ENCODE measurements at places on chromosomes 3 and 15. TPM values are rescaled to one million over a fixed set of nuclear protein-coding genes. Genes with fewer than 3 reads are reported as not detected.

The GP5 gene
- total RNA-seq = not detected

The NR2E3 gene
- 0.70 TPM for total RNA-seq

The ZNF80 gene
- total RNA-seq = not detected

The IL20RB gene
- 0.35 TPM for total RNA-seq

The FBXW12 gene
- not detected for total RNA-seq

The SV2B gene
- 4.1 TPM for total RNA-seq

The ERICH6 gene
- total RNA-seq = not detected

The PIERCE2 gene
- 7.4 TPM for total RNA-seq

The CLDN16 gene
- total RNA-seq = not detected

The SKOR1 gene
- total RNA-seq = 0.11 TPM

The COL8A1 gene
- 9.4 TPM for total RNA-seq

GRCh38 chr15:89670971-89671560 lies 8.1 kb downstream of the PLIN1 start:
- DNase-seq = no peak

GRCh38 chr3:114453361-114453780 lies 159.5 kb downstream of the TIGIT start:
- no peak for DNase-seq

- DNase-seq = no peak
Measured at GRCh38 chr3:123028233-123028828, 768 bp upstream of the SEMA5B start.

GRCh38 chr15:37249249-37249648 lies 148.9 kb upstream of the MEIS2 start:
- DNase-seq = no peak

DNA sequence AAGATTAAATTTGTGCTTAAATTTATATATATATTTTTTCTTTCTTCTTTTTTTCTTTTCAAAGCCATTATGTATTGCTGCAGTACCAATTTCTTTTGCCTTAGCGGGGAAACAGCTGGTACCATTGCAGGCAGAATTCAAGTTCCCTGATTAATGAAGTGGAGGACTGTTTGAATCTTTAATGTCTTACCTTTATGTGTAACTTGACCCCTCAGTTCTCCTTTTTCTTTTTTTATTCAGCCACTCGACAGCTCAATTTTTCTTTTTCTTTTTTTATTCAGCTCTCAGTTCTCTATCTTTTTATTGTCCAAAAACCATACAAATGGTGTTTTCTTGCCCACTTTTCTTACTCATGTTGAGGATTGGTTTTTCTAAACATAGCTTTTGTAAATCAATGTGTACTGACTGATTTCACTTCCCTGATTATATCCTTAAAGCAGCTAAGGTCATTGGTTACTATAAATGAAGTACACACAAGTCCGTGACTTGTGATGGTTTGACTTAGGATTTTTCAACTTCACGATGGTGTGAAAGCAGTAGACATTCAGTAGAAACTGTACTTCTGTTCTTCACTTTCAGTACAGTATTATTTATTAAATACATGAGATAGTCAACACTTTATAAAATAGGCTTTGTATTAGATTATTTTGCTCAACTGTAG lies 22.8 kb downstream of the ATP2C1 start:
- no peak for DNase-seq

GRCh38 chr3:58683001-58683458 lies 16.5 kb upstream of the FAM3D start:
- DNase-seq = no peak

DNA sequence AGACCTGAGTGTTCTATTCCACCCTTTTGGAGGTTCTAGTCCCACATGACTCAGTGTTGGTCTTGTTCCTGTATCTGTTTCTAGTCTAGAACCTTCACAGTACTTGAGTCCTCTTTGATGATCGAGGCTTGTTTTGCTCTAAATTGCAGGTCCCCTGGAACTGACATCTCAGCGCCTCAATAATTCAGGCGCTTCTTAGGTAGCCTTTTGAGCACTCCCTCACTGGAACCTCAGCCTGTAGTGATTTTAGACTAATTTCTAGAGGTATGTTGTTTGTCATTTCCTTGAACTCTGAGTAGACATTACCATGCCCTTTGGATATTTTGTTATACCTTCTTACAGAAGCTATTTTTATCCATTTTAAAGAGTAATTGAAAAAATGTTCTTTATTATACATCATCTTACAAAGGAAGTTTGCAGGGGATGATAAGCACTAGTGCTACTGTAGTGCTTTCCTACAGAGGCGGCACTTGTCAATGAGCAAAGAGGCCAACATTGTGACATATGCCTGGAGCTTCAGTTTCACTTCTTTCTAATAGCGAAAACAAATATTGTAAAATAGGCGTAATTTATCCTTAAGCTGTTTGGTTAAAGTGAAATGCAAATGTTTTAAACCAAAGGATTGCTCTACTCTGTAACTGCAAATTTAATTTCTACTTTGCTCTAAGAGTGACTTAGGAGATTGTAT lies 75.7 kb downstream of the EFL1 start:
- DNase-seq = no peak

DNA sequence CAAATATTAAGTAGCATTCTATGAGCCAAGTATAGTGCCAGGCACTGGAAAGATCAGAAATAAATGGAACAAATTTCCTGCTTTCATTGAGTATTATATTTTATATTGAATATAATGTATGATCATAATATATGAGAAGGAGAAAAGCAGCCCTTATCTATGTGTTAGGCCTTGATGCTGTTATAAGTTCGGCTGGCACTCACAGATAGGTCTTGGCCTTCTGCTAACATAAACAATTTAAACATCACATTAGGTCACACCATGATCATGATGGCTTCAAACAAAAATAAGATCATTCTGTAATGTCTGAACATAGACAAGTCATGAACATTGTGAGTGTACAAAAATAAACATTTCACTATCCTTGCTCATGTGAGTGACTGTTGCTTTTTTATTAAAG lies 584.0 kb upstream of the ZNF385D start:
- DNase-seq = no peak

- no peak for DNase-seq
Measured at GRCh38 chr3:184659797-184660301, 52.0 kb downstream of the MAGEF1 start.

- DNase-seq = no peak
Measured at GRCh38 chr3:34357461-34357860, 559.0 kb downstream of the PDCD6IP start.

DNA sequence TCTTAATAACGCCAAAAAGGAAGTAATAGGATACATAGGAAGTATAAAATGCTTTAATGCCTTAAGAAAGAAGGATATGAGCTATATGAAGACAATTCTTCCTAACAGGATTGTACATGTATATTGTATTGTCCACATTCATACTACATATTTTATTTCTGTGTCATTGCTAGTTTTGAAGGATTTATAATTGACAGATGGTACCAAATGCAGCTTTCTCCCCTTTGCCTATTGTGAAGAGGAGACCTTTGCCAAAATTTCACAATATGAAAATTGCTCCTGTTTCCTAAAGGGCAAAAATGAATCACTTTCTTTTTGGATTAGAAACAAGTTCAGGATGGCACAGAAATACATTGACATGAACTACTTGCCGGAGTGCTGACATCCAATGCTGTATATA lies 34.8 kb upstream of the EOMES start:
- DNase-seq = no peak

- no peak for DNase-seq
Measured at GRCh38 chr3:181630853-181631252, 80.9 kb upstream of the SOX2 start.

GRCh38 chr15:69320977-69321554 lies 22.4 kb downstream of the PAQR5 start:
- no peak for DNase-seq

DNA sequence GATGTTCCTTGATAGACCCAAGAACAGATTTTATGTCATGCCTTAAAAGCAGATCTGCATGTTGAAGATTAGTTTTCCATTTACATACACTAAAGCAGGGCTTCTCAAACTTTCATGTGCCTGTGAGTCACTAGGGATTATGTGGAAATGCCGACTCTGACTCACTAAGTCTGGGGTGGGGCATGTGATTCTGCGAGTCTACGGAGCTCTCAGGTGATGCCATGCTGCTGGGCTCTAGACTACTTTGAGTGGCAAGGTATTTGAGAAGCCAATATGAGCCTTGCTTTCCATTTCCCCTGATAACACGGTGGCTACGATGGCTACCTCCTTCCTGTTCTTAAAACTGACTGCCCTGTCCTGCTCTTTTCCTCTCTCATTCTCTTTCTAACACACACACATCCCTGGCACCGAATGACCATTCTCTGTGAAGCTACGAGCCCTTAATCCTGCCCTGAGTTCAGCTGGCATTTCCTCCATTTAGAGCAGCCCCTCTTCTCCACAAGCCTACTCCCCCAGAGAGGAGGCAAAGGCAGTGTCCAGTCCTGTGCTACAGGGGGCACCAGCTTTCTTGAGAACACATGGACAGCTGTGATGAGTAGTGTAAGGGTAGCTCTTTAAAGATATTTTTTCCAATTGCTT lies 39.7 kb upstream of the PYGO1 start:
- DNase-seq = no peak

GRCh38 chr3:107117922-107118536 lies 259.2 kb upstream of the CCDC54 start:
- peak; percentile 38 for DNase-seq

DNA sequence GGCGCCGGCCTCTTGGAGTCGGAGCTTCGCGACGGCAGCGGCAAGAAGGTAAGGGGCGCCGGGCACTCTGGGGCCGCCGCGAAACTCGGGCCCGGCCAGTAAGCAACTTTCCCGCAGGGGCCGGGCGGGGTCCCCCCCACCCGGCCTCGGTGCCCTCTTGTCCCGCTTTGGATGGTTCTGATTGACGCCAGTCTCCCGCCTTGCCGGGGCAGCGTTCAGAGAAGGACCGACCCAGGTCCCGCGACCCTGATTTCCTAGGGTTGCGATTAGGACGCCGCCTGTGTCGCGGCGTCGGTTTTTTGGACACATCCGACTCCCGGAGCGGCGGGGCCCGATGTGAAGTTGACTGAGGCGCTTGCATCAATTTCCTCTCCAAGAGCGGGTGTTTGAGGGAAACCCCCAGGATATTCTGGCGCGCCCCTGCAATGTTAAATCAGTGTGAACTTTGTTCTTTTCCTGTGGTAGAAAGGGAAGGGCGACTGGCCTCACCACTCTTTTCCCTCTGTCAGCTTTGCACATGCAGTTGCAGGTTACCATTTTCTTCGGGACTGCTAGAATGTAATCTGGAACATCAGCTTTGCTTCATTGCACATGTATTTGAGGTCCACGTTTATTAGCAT lies 755 bp downstream of the PDE8A start:
- DNase-seq = peak; percentile 50

- no peak for DNase-seq
Measured at GRCh38 chr3:157423337-157423736, 13.3 kb upstream of the PTX3 start.

GRCh38 chr3:114941626-114942309 lies 205.3 kb downstream of the ZBTB20 start:
- DNase-seq = no peak

GRCh38 chr3:101010296-101010695 lies 17.1 kb upstream of the ABI3BP start:
- no peak for DNase-seq

- no peak for DNase-seq
Measured at GRCh38 chr15:63189941-63190768, 749 bp downstream of the RAB8B start.

DNA sequence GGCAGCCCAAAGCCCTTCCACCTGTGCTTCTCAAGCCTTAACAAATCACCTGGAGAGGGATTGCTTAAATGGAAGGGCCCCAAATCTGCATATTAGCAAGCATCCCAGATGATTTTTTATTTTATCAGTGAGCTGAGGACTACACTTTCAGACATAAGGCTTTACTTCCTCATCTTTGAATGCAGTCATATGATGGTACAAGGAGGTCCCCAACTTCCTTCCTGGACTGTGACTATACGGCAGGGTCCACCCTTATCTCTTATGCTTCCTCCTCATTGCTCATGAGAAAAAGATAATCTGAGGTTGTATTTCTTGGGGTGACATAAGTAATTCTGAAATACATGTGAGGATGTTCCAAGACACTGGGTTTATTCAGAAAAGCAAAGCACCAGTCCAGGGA lies 13.7 kb upstream of the HEG1 start:
- no peak for DNase-seq

DNA sequence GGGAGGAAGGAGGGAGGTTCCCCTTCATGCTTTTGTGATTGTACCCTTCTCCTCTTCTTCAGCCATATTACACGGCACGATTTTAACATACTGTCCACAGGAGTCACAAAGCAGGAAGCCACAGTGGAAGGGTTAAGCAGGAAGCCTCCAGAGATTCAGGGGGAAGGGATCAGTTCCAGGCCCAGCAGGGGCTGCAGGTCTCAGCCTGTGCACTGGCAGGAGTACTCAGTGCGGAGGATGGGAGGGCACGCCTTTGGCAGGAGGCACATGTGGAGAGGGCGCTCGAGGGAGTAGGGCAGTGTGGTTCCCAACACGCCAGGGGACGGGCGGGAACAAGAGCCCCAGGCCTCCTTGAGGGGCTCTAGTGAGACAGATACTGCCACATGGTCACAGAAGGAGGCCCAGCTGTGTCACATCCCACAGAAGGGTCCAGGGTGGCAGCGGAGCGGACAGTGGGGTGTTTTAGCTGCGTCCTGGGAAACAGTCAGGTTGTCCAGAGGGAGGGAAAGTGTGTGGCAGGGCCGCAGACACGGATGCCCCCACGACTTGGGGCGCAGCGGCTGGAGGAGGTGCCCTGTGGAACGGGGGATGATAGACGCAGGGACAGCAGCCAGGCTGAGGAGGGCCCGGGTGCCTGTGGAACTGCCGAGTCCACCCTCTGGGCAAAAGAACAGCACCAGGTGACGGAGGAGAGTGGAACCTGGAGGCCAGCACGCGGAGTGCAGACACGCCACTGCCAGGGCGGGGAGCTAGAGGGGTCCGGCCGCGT lies 77.5 kb downstream of the CHSY1 start:
- no peak for DNase-seq

DNA sequence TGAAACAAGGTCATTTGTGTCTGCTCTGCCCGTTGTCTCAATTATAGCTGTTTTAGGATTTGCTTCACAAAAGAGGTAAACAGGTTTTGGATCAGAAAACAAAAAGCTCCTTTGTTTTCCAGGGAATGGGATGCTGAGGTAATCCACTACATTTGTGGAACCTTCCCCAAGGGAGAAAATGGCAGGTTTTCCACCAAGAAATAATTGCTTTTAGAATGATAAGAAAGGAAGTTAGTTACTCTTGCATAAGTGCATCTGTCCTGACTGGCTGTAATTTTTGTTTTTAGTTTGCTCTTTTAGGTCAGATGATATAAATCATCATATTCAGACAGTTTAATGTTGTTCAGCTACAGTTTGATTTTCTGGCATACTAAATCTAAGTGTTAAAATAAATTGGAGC lies 198.5 kb upstream of the COL8A1 start:
- DNase-seq = no peak

DNA sequence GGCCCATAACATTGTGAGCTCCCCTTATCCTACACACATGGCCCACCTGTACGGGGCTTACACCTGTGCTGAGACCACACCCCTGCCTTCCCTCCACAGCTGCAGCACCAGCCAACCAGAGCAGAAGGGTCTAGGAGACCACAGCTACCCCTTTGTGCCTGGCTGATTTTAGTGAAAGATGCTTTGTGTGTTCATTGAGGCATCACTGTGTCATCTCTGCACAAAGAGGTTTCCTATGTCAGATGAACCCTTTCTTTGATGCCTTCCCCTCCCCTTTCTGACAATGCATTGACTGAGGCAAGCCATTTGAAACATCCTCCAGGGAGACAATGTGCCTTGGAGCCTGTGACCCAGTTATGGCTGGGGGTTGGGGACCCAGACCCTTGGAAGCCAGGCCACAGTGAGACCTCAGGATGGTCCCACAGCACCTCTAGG lies 54.9 kb upstream of the SLC7A14 start:
- DNase-seq = no peak

GRCh38 chr3:126355777-126356372 lies 1.3 kb downstream of the KLF15 start:
- peak; percentile 98 for DNase-seq
